Stomach (tissue), 19 donors: ENCODE measurements at places on chromosomes 7 and 10. TPM values are rescaled to one million over a fixed set of nuclear protein-coding genes. Genes with fewer than 3 reads are reported as not detected.

- H3K4me1 ChIP-seq: no peaks in the 10 kb centered on the region
- no peaks in the 10 kb centered on the region for H3K36me3 ChIP-seq
- H3K27me3 ChIP-seq: no peaks in the 10 kb centered on the region
- no peak overlapping the region for H3K4me3 ChIP-seq
- DNase-seq: no peak
- no peak overlapping the region for H3K27ac ChIP-seq
Measured at GRCh38 chr7:38476764-38477163, 154.4 kb downstream of the AMPH start.

DNA sequence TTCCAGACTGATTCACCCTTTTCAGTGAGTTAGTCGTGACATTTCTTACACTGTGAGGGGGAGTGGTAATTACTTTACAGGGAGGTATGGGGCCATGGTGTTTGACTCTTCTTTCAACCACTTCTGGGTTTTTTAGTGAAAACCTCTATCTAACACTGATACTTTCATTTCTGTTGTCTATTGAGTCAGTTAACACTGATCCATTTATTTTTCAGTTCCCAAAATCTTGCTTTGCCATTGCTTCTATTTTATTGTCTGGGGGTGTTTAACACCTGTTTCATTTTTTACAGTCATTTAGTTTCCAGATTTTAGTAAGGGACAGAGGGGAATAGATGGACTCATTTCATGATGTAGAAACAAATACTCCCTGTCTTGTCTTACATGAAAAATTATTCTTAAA is 61.5 kb downstream of the HELLS start:
- no peak for DNase-seq
- no peaks in the 10 kb centered on the region for H3K27me3 ChIP-seq
- H3K36me3 ChIP-seq: no peaks in the 10 kb centered on the region
- no peak overlapping the region for H3K4me3 ChIP-seq
- no peak overlapping the region for H3K27ac ChIP-seq
- H3K4me1 ChIP-seq: no peaks in the 10 kb centered on the region

- H3K27me3 ChIP-seq: peaks cover 4% of the 10 kb centered on the region
- no peak overlapping the region for H3K4me3 ChIP-seq
- H3K27ac ChIP-seq: no peak overlapping the region
Measured at GRCh38 chr7:158368449-158368848, 219.2 kb downstream of the PTPRN2 start.

DNA sequence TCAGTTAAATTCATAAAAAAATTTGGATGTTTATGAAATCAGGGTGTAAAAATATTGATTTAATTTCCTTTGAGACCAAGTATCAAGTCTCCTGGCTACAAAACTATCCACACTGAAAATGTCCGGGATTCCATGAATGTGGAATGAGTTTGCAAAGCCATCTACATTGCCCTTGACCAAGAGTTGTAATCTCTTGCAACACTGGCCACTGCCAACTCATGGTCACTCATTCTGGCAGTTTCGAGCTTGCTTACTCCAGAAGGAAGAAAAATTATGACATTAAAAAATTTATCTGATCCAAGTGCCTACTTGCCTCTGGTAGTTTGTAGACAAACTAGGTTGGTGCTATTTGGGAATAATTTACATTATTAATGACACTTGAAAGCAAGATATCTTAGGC is 84.2 kb downstream of the NPY start:
- H3K27ac ChIP-seq: no peak overlapping the region
- DNase-seq: no peak
- no peaks in the 10 kb centered on the region for H3K36me3 ChIP-seq
- no peaks in the 10 kb centered on the region for H3K27me3 ChIP-seq
- H3K4me3 ChIP-seq: no peak overlapping the region

GRCh38 chr7:136953386-136953785 is 84.9 kb downstream of the CHRM2 start:
- no peaks in the 10 kb centered on the region for H3K36me3 ChIP-seq
- DNase-seq: no peak
- H3K27ac ChIP-seq: no peak overlapping the region
- H3K27me3 ChIP-seq: no peaks in the 10 kb centered on the region
- H3K4me3 ChIP-seq: no peak overlapping the region
- H3K4me1 ChIP-seq: no peaks in the 10 kb centered on the region

- no peaks in the 10 kb centered on the region for H3K36me3 ChIP-seq
- H3K27ac ChIP-seq: no peak overlapping the region
- no peak overlapping the region for H3K4me3 ChIP-seq
- H3K4me1 ChIP-seq: no peaks in the 10 kb centered on the region
Measured at GRCh38 chr7:82234457-82235049, 209.0 kb downstream of the CACNA2D1 start.

DNA sequence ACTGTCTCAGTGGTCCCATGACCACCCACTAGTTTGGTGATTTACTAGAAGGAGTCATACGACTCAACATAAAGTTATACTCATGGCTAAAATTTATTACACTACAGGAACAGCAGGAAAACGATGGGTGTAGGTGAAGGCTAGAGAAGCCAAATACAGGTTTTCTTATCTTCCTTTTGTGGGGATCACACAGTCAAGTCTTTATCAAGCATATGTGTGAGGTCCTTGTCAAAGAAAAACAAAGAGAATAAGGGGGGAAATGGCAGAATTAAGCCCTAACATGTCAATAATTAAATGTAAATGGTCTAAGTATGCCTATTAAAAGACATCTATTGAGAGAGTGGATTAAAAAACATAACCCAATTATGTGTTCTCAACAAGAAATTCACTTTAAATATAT is 47.8 kb upstream of the UBN2 start:
- H3K4me1 ChIP-seq: no peaks in the 10 kb centered on the region
- H3K4me3 ChIP-seq: no peak overlapping the region
- no peaks in the 10 kb centered on the region for H3K27me3 ChIP-seq
- H3K27ac ChIP-seq: no peak overlapping the region
- peaks cover 60% of the 10 kb centered on the region for H3K36me3 ChIP-seq

- H3K27ac ChIP-seq: no peak overlapping the region
- H3K27me3 ChIP-seq: no peaks in the 10 kb centered on the region
- no peak overlapping the region for H3K4me3 ChIP-seq
- H3K4me1 ChIP-seq: no peaks in the 10 kb centered on the region
- DNase-seq: no peak
Measured at GRCh38 chr10:1961989-1962388, 224.7 kb upstream of the ADARB2 start.

Gene GLCCI1
- polyA plus RNA-seq: 2.6 TPM

Gene GDF2
- polyA plus RNA-seq: not detected
